ENCODE measurements at places on chromosomes 6 and 20. TPM values are rescaled to one million over a fixed set of nuclear protein-coding genes. Genes with fewer than 3 reads are reported as not detected.

- peak; percentile 74 for DNase-seq
Observed at GRCh38 chr6:41505122-41506049, 40.8 kb upstream of the FOXP4 start.

- DNase-seq, result no peak
Observed at GRCh38 chr20:24698189-24698588, 228.8 kb downstream of the SYNDIG1 start.

- no peak for DNase-seq
Observed at GRCh38 chr6:95614094-95614493, 36.8 kb downstream of the MANEA start.

DNA sequence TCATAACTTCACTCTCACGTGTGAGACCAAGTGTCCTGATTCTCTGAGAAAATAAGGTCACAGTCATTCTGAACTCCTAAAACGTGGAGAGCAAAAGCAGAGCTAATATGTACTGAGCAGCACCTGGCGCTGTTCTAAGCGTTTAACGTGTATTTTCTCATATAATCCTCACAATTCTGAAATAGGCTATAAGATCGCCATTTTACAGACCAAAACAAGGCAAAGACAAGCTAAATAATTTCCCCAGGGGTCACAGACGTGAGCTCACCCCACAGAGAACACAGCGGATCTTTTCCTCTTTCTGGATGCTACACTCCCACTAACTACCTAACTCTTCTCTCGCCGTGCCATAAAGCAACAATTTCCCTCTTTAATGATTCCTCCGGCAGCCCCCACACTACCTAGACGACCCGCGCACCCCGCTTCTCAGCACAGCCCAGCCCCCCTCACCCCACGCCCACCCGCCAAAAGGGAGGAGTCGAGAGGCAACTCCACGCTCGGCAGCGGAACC, 636 bp downstream of the SUPT3H start:
- DNase-seq, result no peak

DNA sequence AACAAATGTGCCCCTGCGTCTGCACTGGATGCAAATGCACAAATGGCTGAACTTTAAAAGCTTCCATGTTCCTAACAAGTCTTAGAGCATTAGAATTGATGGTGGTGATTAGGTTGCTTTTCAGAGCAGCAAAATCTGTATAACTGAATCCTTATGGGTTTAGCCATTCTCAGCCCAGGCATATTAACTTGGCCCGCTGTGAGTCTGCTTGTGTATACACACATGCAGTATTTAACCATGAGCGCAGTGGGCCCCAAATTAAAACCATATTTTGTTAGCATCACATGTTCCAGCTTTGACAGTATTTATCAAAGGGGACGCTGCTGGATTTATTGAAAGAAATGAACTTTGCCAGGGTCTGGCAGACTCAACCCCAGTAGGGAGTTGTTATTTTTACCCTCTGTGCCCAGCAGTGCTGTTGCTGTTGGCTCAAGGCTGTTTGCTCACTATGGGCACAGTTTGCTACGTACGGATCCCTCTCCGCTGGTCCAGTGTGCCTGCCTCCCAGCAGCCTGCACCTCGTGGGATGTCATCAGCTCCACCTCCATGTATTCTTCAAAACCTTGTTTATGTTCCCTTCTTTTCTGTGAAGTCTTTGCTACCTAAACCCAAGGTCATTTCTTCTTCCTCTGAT, 144.7 kb downstream of the QRSL1 start:
- no peak for DNase-seq

- DNase-seq, result no peak
Observed at GRCh38 chr6:154872542-154873114, 122.5 kb upstream of the TIAM2 start.

DNA sequence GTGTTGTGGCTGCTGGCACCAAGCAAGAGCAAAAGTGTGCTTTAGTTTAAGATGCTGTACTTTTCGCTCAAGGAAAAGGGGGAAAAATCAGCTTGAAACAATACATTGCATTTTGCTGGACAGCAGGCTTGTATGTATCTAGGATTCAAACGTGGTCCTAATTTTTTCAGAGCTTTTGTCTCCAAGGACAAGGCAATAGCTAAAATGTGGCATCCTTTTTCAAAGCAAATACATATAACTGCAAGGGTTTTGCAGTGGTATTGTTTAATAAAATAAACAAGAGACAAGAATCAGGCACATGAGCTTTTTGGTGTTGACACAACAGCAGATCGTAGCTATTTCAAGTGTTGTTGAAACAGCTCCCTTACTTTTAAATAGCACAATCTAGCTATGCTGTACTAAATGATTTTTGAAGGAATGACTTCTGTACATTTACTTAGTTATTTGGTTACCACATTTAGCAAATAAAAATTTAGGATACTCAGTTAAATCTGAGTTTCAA, 137.0 kb upstream of the HEY2 start:
- DNase-seq, result no peak

DNA sequence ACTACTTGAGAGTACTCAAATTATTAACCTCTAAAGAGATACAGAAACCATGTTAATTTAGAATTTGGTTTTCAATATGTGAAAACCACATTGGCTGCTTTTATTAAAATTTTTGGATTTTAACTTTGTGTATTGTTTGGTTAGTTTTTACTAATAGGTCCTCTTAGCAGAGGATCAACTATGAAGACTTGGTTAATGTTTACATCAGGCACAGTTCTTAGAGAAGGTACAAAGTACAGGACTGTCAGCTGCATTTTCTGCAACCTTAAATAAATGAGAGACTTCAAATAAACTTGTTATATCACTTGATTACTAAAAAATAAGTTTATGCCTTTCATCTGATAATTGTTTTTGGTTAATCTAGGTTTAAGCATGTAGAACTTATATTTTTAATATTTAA, 89.1 kb downstream of the PHF3 start:
- DNase-seq, result no peak

DNA sequence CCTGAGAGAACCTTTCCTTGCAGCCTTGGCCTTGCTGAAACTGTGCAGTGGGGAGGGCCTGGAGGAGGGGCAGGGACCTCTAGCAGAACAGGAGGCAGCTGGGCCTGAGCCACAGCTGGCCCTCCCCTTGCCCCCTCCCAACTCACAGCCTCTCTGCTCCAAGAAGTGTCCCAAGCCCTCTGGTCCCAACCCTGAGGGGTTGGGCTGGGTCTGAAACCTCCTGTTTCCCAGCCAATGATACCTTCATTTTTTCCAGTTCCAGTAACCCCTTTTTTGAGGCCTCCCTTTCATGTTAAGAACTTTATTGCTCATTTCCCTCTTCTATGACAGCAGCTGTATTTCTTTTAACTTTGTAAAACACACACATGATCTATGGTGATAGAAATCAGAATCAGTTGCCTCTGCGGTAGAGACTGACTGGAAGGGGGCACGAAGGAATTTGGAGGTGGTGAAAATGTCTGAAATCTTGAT, 17.9 kb upstream of the ARMC12 start:
- no peak for DNase-seq

DNA sequence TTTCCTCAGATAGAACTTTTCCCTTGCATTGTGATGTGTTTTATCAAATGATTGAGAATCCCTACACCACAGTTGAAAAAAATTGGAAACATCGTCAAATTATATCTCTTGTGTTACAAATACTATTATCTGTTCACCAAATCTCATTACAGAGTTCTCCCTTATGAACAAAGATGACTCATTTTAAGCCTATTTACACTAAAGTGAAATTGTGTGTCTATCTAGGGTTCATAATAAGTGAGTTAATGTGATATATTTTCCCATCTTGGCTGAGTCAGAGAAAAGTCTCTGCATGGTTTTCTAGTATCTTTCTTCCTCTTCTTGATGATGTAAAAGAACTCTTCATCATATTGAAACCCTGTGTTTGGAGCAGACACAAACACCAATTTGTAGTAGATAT, 1263.3 kb upstream of the EYS start:
- no peak for DNase-seq

DNA sequence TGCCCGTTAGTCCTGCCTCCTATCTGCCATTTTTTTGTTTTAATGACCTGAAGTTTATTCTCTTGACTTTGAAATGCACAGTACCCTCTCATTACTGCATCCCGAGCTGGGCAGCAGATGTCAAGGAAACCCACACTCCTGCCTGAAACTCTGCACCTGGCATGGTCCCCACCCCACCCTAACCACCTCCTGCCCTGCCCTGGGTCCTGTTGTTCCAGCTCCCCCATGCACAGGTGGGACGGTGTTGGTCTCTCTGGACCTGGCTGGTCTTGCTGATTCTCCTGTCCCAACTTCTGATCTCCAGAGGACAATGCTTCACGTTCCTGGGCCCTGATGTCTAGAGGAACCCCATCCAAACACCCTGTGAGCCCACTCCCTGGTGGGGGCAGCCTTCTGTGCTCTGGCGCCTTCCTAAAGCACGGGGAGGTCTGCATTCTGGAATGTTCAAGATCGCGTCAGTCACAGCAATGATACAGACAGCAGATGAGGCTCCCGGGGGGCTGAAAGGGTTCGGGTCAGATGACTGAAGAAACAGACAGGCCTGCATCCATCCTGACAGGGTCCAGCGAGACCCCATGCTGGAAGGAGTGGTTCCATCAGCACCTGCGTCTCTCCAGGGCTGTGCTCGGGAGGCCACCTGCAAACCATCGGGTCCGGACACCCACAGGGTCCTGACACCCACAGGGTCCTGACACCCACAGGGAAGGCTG, 73.6 kb downstream of the ERMARD start:
- no peak for DNase-seq

DNA sequence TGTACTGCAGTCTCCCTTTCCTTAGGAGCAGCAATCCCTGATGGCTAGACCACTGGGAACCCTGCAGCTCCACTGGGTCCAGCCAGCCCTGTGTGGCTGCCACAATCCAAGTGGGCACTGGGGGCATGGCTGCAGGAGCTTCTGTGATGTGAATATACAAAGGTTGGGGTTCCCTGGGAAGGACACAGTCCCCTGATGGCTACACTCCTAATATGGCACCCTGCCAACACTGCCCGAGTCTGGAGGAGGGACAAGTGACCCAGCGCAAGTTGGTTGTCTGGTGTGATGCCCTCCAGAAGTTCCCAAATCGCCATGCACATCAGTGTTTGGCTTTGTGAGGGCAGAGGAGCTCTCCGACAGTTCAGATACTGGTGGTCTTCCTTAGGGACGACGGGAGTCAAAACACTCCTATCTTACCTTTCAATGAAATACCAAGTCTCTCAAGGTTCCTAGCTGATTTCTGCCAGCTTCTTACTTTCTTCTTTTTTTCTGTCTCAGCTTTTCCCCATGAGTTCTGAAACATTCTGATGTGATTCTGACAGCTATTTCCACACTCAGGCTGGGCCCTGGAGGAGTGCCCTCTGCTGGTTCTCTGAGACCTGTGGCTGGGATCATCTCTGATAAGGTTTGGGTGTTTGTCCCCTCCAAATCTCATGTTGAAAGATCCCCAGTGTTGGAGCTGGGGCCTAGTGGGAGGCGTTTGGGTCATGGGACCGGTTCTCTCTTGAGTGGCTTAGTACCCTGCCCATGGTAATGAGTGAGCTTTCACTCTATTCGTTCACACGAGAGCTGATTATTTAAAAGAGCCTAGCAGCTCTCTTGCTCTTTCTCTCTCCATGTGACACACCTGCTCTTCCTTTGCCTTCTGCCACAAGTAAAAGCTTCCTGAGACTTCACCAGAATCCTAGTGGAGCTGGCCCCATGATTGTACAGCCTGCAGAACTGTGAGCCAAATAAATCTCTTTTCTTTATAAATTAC, 15.5 kb upstream of the ZFP57 start:
- DNase-seq, result no peak

GRCh38 chr20:38179846-38180245, 14.8 kb upstream of the TGM2 start:
- no peak for DNase-seq

DNA sequence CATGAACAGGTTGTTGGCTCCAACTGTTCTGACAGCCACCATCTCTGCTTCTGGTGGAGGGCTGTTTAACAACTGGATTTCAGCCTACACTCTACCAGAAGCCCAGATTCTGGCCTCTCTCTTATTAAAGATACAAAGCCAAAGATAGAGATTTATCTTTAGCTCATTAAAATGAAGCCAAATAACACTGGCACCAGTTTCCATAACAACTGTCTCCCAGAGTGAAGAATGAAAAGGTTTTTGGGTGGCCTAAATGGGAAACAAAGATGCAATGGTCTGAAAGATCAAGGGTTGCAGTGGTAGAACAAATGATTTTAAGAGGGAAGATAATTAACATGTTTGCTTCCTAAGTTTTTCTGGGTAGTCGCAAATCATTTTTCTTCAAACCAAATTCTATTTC, 3.2 kb upstream of the SMPDL3A start:
- no peak for DNase-seq

GRCh38 chr6:163345931-163346330, 68.6 kb upstream of the QKI start:
- no peak for DNase-seq

DNA sequence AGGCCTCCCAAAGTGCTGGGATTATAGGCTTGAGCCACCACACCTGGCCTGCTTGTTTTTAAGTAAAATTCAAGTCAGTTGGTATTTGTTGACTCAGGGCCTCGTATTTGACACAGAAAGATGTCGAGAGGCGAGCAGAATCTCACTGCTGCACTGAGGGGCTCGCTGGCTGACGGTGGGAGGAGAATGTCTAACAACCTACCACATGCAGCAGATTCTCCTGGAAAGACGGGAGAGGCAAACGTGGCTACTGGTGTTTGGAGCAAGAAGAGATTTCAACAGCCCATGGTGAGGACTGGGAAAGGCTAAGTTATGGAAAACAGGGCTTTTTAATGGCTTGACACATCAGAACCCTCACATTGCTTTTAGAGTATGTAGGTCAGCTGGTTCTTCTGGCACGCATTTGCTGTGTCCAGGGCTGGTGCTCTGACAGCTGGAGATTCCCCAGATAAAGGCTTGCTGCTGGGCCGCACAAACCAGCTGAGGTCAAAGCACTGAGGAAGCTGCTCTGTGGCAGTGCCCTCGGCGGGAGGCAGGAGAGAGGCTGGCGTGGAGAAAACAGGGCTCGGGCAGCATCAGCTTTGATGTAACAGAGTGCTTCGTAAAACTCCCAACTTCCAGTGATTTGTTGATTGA, 84.2 kb upstream of the FRMD1 start:
- no peak for DNase-seq

DNA sequence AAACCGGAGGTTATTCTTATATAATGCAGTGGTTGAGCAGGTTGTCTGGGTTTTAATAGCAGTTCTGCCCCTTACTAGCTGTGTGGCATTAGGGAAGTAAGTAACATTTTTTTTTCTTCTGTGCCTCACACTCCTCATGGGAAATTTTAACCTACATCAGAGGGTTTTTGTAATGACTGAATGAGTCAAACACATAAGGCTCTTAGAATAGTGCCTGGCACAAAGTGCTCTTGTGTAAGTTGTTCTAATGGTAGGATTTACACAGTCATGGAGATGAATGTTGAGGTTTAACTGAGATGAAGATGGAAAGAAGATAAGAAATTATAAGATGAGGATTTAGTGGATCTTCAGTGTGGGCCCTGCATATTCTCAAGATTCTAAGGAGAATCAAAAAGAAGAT, 68.4 kb upstream of the PHIP start:
- no peak for DNase-seq

The TNNC2 gene
- total RNA-seq, result not detected

The SEMG1 gene
- not detected for total RNA-seq

The NEU1 gene
- total RNA-seq, result 19.6 TPM

The TRIM15 gene
- not detected for total RNA-seq

The CRISP3 gene
- under 0.01 TPM for total RNA-seq

The CCDC167 gene
- total RNA-seq, result 17.5 TPM

The MUC21 gene
- not detected for total RNA-seq

The IL17F gene
- total RNA-seq, result not detected

The LY6G6C gene
- total RNA-seq, result not detected

The PACRG gene
- 7.3 TPM for total RNA-seq

The PPP1R16B gene
- 10.6 TPM for total RNA-seq

The PRDM1 gene
- total RNA-seq, result 1.6 TPM

The RCAN2 gene
- total RNA-seq, result 15.1 TPM

Measured in frontal cortex (tissue), 4 donors.